NCI-H187 (cell line): ENCODE measurements at places on chromosomes 16 and 17.

DNA sequence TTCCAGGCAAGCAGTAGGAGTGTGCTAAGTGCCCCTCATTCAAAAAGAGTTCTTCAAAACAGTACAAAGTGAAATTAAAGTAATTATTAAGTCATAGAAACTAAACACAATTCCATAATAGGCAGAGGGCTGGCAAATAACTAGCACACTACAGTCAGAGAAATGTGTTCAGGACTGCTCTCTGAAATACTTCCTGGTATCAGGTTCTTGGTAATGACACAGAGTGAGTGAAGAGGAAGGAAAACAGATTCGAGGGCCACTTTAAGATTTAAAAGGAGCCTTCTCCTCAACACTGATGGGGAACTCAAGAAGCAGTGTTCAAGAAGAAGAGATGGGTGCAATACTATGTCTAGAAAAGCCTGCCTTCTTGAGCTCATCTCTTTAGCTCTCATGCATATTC lies 139.2 kb downstream of the TOX3 start:
- no peak for DNase-seq

GRCh38 chr17:7538050-7538449 lies 10.8 kb upstream of the TNFSF12 start:
- DNase-seq = no peak

DNA sequence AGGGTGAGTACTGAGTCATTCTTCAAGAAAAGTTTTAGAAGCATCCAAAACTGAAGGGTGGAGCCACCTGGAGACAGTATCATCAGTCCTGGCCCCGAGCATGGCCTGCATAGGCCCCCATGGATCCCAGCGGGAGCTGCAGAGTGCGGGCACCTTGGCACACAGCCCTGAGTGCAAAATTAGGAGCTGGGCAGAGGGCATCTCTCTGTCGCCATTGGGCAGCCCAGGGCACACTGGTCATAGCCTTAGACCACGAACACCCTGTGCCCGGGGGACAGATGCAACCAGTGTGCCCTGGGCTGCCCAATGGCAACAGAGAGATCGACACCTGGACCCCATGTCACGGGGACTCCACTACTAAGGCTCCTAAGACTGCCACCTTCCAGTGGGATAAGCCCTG lies 14.6 kb downstream of the MAPT start:
- DNase-seq = no peak

GRCh38 chr16:61131447-61131846 lies 904.8 kb downstream of the CDH8 start:
- DNase-seq = no peak

GRCh38 chr17:1673041-1673785 lies 11.5 kb downstream of the PRPF8 start:
- DNase-seq = no peak

GRCh38 chr16:27645396-27645795 lies 95.5 kb downstream of the KATNIP start:
- DNase-seq = no peak

DNA sequence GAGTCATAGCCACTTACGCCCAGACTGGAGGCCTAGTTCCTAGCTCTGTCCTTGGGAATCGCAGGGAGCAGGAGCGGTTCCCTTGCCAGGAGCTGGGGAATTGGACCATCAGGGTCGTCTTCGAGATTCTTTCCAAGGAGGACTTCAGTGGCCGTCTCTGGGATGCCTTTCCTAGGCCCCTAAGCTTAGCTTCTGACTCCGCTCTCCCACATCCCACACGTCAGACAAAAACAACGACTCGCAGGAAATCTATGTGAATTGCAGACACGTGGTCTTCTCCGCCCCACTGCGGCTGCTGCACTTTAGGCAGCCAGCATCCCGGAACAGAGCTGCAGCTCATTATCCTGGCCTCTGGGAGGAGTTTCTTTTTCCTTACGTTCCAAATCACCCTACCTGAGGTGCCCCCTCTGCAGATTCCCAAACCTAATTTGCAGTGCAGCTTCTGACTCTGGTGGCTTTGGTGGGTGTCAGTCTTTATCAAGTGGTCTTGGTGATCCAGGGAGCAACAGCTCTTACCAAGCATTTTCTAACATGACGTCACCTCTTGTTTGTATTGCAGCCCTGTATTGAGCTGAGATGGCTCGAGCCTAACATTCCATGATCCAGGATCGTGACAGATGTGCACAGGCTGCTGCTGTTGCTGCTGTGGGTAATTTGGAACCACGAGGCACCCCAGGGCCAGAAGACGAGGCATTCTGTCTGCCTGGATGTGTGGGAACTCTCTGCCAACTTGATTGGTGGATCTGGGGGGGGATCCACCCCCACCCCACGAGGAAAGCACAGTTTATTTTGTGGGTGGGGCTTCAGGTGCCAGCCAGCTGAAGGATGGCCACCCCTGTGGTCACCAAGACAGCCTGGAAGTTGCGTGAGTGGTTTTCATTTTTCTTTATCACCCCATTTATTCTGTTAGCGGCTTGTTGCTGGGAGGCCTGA lies 1.1 kb downstream of the KATNB1 start:
- no peak for DNase-seq

- DNase-seq = no peak
Observed at GRCh38 chr17:57868910-57869616, 19.2 kb upstream of the MRPS23 start.

- no peak for DNase-seq
Observed at GRCh38 chr16:49494474-49494873, 120.9 kb downstream of the C16orf78 start.

DNA sequence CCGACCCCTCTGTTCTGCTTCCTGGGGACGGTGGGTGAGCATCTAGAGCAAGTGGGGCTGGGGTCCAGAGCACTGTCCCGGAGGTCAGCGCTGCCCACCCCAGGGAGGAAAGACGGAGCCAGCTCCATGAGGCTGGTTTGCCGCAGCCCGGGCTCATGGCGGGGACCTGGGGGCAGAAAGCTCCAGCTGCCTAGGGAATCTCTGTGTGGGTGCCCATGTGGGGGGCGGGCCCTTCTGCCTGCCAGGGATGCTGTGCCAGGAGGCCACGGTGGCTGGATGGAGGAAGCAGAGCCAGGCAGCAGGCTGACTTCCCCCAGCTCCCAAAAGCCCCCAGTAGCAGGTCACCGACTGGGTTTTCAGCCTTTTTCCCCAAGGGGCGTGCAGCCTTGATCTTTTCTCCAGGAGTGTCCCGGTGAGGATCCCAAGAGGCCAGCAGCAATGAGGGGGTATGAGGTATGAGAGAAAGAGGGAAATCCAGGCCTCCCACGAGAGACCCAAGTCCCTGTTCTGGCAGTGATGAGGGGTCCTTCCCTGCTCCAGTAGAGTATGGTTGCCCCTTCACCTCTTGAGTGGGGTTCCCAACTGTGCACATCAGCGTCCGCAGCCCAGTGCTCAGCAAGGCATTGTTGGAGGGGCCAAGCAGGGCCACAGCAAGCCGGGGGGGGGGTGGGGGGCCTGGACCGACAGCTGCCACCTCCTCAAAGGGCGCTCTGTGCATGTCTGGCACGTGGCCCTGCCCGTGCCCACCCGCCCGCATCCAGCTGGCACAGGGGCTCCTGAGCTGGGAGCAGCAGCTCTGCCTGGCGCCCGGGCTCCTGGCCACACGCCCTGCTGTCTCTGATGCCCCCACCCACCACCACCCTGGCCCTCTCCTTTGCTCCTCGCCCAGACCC lies 15.6 kb upstream of the BCAR1 start:
- DNase-seq = no peak

GRCh38 chr16:11004351-11004750 lies 60.0 kb downstream of the CLEC16A start:
- DNase-seq = no peak
